ENCODE measurements at places on chromosomes 7 and 10.

DNA sequence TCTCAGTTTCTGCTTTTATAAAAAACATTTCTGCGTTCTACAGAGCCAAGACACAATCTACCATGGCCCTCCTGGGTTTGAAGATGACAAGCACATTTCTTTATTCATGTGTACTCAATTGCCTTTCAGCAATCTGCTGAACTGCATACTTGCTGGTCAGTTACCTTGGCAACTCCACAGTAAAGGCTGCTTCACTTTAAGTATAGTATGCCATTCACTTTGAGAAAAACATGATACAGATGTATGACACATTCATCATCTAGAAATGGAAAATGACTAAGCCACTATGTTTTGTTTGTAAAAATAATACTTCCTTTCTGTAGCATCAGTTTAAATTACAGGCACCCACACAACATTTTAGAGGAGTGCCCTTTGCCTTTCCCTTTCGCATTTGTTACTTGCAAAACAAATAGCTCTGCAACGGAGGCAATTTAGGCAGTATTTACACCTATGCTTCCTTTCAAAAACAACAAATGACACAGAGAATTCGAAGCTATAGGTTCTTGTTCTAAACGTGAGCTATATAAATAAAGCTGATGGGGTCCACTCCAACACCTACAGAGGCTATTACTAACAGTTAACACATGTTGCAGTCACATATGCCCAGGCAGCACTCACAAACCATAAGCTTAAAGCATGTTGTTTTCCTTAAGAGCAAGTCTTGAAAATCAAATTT is 23.5 kb downstream of the SGCE start:
- DNase-seq = no peak

- DNase-seq = no peak
These were observed 95.8 kb downstream of the CACNA2D1 start for GRCh38 chr7:82347808-82348207.

- DNase-seq = no peak
These were observed 17.6 kb upstream of the AKR1C3 start for GRCh38 chr10:5076615-5077014.

DNA sequence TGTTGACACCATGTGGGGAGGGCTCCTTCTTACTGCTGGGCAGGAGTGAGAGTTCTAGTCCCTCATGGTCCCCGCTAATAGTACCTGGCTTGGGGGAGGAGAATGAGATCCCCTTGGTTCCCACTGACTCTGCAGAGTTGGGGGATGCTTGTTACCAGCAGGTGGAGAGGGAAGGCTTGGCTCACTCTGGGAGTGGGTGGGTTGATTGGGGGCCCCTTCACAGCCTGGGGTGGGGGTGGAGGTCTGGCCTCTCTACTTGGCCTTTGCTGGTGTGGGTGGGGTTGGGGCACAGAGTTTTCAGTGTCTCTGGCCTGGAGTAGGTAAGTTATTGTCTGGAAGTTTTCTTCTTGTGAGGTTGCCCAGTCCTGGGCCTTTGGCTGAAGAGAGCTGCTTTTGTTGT is 31.9 kb downstream of the ADCY1 start:
- no peak for DNase-seq

DNA sequence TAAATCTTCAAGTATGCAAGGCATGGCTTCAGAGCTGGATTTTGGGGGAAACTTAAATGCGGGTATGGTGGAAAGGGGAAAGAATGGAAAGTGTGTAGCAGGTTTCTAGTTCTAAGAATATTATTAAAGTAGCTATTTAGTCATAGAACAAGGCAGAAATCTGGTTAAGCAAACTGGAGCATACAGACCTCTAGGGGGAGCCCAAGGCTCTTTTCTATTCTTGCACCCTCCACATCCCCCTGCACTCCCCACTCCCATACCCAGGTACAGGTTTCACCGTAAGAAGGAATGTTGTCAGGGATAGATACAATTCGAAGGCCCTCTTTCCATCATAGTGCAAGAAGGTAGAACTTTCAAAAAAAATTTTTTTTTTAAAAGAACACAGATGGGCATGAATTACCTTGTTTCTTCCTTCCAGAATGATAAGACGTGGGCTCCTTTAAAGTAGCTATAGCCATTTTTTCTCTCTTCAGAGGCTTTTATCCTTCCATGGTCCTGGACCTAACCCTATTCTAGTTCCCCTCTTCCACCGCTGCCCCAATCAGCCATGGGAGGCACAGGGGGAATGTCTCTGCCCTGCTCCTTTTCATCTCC is 41.5 kb upstream of the SMIM30 start:
- DNase-seq = peak; percentile 15

- no peak for DNase-seq
These were observed 246.1 kb downstream of the CELF2 start for GRCh38 chr10:11263767-11264166.

GRCh38 chr10:27068217-27068891 is 31.9 kb downstream of the ANKRD26 start:
- DNase-seq = no peak

DNA sequence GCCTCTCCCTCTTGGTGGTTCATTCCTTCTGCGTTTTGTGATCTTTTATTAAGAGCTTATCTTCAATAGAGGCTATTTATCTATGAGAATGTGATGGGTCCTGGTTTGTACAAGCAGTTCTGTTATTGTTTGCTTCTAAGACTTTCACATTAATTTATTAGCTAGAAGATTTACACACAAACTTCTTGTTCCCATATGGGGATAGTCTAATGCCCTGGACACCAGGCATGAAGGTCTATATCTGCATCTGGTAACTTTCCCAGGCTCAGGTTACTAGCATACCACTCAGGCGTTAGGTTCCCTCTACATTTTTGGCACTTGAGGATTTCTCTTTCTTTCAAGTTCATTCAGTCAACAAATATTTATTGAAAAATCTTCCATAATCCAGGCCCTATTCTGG is 7.7 kb downstream of the XPNPEP1 start:
- DNase-seq = no peak

GRCh38 chr10:119807960-119808697 is 64.5 kb downstream of the MCMBP start:
- no peak for DNase-seq

DNA sequence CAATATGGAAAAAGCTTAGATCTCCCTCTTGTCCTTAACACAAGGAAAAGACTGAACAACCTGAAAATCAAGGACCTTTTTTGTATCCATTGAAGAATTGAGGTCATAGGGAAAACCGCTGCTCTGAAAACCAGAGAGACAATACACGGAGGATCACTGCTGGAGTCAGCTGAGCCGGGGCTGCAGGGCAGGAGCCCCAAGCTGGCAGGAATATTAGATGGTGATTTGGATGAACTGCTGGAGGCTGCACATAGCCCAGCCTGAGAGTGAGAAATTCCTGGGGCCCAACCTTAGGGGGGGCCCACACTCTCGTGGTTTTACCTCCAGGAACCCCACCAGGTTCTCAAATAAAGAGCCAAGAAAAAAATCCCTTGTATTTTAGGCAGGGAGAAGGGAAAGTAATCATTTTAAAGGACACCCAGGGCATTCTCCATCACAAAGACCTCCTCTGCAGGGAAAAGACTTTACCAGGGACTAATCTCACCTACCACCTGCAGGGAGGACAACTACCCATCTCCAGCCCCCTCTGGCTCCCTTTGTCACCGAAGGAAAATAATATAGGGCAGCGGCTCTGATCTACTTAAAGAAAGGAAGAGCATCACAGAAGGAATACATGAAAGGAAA is 55.4 kb upstream of the RNF32 start:
- no peak for DNase-seq

Data from D721Med (cell line).